ENCODE measurements at places on chromosomes 3 and 15.

- no peak for DNase-seq
These were observed 25.1 kb downstream of the SPSB4 start for GRCh38 chr3:141076036-141076773.

- no peak for DNase-seq
These were observed 154.2 kb upstream of the TNIK start for GRCh38 chr3:171614318-171614921.

GRCh38 chr15:68844856-68845550, 24.3 kb upstream of the ANP32A start:
- no peak for DNase-seq

DNA sequence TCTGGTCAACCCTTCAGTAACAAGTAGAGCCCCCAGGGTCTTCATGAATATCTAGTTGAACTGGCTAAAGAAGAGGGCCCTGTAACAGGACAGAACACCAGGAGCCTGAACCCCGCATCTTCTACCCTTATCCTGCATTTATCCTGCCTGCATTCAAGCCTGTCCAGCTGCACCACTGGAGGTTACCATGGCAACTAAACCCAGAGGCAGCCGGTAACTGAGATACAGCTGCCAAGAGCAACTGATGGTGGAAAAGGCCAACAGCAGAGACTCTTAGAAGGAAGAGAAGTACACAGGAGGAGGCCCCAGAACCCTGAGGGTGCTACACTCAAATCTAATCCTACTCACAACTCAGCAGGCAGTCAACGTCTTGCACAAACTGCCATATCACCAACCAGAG, 3.7 kb upstream of the PRKAR2A start:
- DNase-seq: no peak

DNA sequence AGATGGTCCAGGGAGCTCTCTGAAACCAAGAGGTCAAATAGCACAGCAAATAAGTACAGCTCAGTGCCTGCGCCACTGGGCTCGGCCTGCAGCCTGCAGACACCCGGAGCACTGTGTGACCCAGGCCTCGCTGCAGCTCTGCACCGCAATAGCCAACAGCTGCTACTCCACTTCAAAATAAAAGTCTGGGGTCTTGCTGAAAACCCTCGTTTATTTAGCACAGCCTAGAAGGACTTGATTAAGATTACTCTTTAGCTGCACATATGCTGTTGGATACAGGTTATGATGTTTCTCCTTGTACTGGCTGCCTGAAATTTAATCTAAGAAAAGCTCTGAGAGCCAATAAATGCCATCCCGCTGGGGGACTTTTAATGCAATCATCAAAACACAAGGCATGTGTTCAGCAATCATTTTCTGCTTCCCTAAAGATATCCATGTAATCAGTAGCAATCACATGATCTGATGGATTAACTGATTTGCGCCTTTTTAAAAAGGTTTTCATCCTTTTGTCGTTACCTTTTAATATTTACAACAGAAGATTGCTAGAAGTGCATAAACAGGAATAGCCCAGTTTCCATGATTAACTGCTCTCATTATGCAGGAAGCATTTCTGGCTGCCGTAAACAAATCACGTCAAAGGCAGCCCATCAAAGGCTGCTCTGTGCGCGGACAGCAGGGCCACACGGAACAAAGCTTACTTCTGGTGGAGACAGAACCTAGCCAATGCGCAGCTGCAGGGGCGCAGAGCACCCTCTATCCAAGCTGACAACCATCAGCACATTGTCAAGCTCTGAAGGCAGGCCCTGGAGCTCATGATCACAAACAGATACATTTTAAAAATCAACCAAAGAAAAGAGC, 58.8 kb downstream of the CLASP2 start:
- no peak for DNase-seq

DNA sequence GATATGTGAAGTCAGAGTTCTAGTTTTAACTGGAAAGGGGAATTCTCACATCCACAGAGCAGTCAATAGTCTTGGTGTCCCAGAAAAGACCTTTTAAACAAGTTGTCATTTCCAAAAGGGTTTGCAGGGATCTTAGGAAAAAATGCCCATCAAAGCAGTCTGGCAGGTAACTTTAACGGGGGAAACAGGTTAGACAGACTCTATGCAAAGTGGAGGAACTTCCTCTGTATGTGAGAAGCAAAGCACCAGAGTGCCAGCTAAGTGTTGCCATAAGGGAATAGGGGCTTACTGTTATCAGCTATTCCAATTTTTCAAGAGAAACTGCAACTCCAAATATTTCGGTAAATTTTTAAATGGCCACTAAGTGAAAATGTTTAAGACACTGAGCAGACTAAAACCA, 307.9 kb upstream of the MDFIC2 start:
- DNase-seq: no peak

DNA sequence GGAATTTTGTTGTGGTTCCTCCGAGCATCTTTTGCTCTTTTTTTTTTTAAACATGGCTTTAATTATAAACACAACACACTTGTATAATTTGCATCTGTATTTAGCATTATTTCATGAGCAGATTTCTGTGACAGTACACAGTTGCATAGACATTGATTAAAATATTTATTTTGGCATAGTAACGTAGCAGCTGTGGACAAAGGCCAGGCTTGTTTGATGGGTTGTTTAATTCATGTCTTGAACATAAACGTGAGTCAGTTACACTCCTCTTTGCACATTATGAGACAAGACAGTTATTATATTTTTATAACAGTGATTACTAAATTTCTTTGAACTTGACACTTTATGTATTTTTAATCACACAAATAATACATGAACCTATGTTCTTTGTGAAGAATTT, 182.5 kb downstream of the CACNA2D3 start:
- no peak for DNase-seq

- no peak for DNase-seq
These were observed 117.4 kb downstream of the EFHB start for GRCh38 chr3:19816631-19817030.

Measured in stimulated activated CD8-positive, alpha-beta memory T cell treated with anti-CD3 and anti-CD28 coated beads, Interleukin-7, amount 100 ng/mL, for 4 hours (primary cell).